ENCODE measurements at places on chromosomes 6 and 20.

DNA sequence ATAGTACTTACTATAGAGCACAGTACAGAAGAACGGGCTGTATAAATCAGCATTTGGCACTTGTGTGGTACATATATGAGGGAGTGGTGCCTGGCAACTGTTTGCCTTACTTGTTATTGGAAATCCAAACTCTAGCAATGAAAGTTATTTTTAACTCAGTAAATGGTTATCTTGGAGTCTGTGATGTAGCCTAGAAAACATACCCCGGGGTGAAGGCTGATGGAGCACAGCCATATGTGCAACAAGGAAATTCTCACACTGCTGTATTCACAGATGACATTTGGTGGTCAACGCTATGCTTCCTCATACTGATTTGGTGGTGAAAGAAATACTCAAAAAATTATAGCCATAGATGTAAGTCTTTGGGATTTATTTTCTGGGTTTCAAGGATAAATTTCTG lies 807.5 kb upstream of the FLRT3 start:
- H3K36me3 ChIP-seq = no peaks in the 10 kb centered on the region
- no peak overlapping the region for H3K4me3 ChIP-seq
- no peaks in the 10 kb centered on the region for H3K4me1 ChIP-seq
- H3K27ac ChIP-seq = no peak overlapping the region
- no peaks in the 10 kb centered on the region for H3K27me3 ChIP-seq

DNA sequence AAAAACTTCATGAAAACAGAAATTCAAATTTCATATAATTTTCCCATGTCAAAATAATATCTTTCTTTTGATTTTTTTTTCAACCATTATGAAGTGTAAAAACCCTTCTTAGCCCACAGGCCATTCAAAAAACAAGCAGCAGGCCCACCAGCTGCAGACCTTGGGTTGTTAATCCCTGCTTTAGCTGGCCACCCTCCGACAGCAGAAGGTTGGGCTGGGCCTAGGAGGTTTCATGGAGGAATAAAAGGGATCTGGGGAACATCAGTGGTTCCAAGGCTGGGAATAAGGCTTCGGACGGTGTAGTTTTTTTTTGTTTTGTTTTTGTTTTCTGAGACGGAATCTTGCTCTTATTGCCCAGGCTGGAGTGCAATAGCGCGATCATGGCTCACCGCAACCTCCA lies 3.6 kb upstream of the HSP90AB1 start:
- H3K27ac ChIP-seq = no peak overlapping the region
- H3K4me1 ChIP-seq = peaks cover 21% of the 10 kb centered on the region
- peaks cover 6% of the 10 kb centered on the region for H3K27me3 ChIP-seq
- no peak overlapping the region for H3K4me3 ChIP-seq

DNA sequence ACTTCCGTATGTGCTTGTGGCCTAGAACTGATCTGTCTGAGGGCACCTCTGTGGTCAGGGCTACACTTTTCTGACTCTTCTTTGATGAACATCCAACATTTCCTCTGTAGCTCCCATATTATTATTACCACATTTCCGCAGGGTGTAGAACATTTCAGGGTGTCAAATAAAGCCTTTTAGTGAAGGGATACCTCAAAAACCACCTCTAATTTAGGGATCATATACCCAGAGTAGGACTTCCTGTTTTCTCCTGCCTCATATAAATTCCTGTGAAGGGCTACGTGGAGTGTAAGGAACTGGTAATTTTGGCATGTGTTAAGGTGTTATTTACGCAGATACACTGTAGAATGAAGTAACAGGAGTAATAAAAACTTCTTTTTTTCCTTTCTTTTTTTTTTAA lies 5.5 kb upstream of the MUC22 start:
- peaks cover 2% of the 10 kb centered on the region for H3K36me3 ChIP-seq
- H3K27ac ChIP-seq = no peak overlapping the region
- no peak for DNase-seq
- peaks cover 54% of the 10 kb centered on the region for H3K27me3 ChIP-seq
- H3K4me3 ChIP-seq = no peak overlapping the region
- peaks cover 5% of the 10 kb centered on the region for H3K4me1 ChIP-seq

GRCh38 chr20:34037121-34037520 lies 43.4 kb downstream of the RALY start:
- DNase-seq = no peak
- H3K4me3 ChIP-seq = peak overlapping the region; percentile 63
- peaks cover 66% of the 10 kb centered on the region for H3K4me1 ChIP-seq
- H3K36me3 ChIP-seq = peaks cover 4% of the 10 kb centered on the region

DNA sequence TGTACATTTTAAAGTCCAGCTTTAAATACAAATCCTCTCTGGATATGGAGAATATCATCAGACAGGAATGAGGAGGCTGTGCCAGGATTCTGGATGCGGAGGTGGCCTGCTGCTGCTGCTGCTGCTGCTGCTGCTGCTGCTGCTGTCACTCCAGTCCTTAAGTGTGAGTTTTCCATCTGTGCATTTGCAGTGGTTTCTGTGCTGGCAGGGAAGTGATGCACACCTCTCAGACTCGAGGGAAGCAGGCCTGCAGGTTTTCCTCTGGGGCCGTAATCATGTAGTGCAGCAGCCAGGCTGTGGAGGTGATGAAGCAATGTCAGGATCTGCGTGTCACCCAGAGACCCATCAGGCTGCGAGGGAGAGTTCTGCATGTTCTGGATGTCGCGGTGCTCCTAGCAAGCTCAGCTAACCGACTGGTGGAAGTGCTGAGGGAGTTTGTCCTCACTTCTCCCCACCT lies 32.0 kb downstream of the CFAP61 start:
- no peak overlapping the region for H3K27ac ChIP-seq
- H3K27me3 ChIP-seq = peaks cover 34% of the 10 kb centered on the region
- H3K36me3 ChIP-seq = no peaks in the 10 kb centered on the region
- H3K4me1 ChIP-seq = peaks cover 7% of the 10 kb centered on the region

DNA sequence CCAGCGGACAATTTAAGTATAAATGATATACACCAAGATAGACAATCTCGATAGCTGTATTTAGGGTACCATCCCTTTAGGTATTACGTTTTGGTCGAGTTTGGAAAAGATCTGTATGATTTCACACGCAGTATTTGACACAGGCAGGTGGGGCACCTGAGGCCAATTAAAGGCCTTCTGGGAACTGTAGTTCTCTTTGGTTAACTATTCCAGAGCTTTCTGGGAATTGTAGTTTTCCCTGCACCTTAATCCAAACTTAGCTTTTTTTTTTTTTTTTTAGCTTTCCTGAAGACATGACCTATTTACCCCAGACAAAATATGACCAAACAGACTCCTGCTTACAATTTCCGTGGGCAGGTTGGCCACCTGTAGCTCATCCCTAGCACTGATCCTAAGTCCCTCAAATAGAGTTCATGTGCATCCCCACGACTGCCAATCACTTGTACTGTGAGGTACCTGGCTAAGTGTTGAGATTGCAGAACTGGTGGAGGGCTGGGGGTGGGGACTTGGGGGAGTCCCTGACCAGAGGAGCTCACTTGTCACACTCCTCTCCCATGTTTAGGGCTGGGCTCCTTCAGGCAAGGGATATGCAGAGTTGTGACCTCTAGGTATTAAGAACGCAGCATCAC lies 999 bp upstream of the EHMT2 start:
- peak overlapping the region; percentile 95 for H3K27ac ChIP-seq
- H3K4me3 ChIP-seq = peak overlapping the region; percentile 94
- H3K27me3 ChIP-seq = no peaks in the 10 kb centered on the region
- no peak for DNase-seq
- peaks cover 3% of the 10 kb centered on the region for H3K36me3 ChIP-seq

GRCh38 chr20:63093966-63094766 lies 87.4 kb upstream of the BHLHE23 start:
- H3K27me3 ChIP-seq = peaks cover 27% of the 10 kb centered on the region
